ENCODE measurements at places on chromosomes 2 and 18. TPM values are rescaled to one million over a fixed set of nuclear protein-coding genes. Genes with fewer than 3 reads are reported as not detected.

Gene MYOM1
- polyA plus RNA-seq: 1.5 TPM

Gene CHRNG
- not detected for polyA plus RNA-seq

Gene CAPN14
- polyA plus RNA-seq: 2.2 TPM

Gene PROC
- polyA plus RNA-seq: 0.40 TPM

Gene IL1R2
- not detected for polyA plus RNA-seq

Gene SERPINB11
- not detected for polyA plus RNA-seq

Gene SERPINB5
- polyA plus RNA-seq: not detected

Gene ASTL
- 1.1 TPM for polyA plus RNA-seq

Gene MYO3B
- not detected for polyA plus RNA-seq

Gene ZNF385B
- not detected for polyA plus RNA-seq

Gene SEC11C
- 29.0 TPM for polyA plus RNA-seq

Gene PDE11A
- not detected for polyA plus RNA-seq

Gene SCG2
- 0.12 TPM for polyA plus RNA-seq

Gene EGR4
- polyA plus RNA-seq: 2.6 TPM

Gene ZNF892
- 0.67 TPM for polyA plus RNA-seq

Gene PAX8
- 0.45 TPM for polyA plus RNA-seq

Gene POTEJ
- not detected for polyA plus RNA-seq

Gene SPATA3
- polyA plus RNA-seq: not detected

Gene ZNF519
- 6.4 TPM for polyA plus RNA-seq

Gene COBLL1
- 29.0 TPM for polyA plus RNA-seq

Gene WBP1
- 207 TPM for polyA plus RNA-seq

Gene ATG9A
- polyA plus RNA-seq: 42.7 TPM

Gene DNAJC5G
- not detected for polyA plus RNA-seq

Gene STPG4
- polyA plus RNA-seq: 0.31 TPM

Gene OTOF
- polyA plus RNA-seq: not detected

Gene AGXT
- not detected for polyA plus RNA-seq

Gene MRPL19
- polyA plus RNA-seq: 3.4 TPM

Gene SPHKAP
- polyA plus RNA-seq: not detected

Gene CEBPZ
- polyA plus RNA-seq: 12.6 TPM

Gene CHST9
- polyA plus RNA-seq: not detected

Gene SLC4A3
- 0.04 TPM for polyA plus RNA-seq

Gene BIN1
- polyA plus RNA-seq: 92.2 TPM

Gene PIKFYVE
- 37.6 TPM for polyA plus RNA-seq

Gene IL1R1
- 0.14 TPM for polyA plus RNA-seq

Gene SP100
- 290 TPM for polyA plus RNA-seq

Gene RAPGEF4
- polyA plus RNA-seq: 0.99 TPM

Gene TMEM247
- polyA plus RNA-seq: not detected

Gene ANKRD44
- polyA plus RNA-seq: 84.9 TPM

Gene CYP26B1
- not detected for polyA plus RNA-seq

Gene ELOA2
- polyA plus RNA-seq: not detected

Gene LRRC30
- not detected for polyA plus RNA-seq

Gene ANTXR1
- polyA plus RNA-seq: not detected

Gene EVA1A
- not detected for polyA plus RNA-seq

Gene FLACC1
- polyA plus RNA-seq: 1.5 TPM

Gene FANCL
- polyA plus RNA-seq: 9.1 TPM

Gene MAB21L4
- not detected for polyA plus RNA-seq
